ENCODE measurements at places on chromosomes 12 and 14.

GRCh38 chr14:104877066-104877805, 12.2 kb downstream of the CEP170B start:
- DNase-seq = no peak

DNA sequence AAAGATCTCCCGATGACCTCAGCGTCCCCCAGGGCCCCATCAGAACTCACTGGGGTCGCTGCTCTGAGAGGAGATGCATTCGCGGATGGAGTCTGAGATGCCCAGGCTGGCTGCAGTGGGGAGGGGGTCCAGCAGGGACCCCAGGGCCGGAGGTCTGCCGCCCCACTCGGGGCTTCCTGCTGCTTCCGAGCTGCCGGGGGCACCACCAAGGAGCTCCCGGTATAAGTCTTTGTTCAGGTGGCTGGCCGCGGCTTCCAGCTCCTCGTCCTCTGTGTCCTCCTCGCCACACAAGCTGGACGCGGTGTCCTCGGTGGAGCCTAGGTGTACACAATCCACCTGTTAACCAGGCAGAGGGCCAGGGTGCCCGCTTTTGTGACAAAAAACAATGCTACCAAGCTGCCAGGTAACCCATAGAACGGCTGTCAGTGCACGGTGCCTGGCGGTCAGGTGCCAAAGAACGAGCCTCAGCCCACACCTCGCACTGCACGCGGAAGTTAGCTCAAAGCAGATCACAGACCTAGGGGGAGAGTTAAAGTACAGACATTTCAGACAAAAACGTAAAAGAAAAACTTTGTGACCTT, 26.6 kb upstream of the BTBD6 start:
- DNase-seq = no peak

DNA sequence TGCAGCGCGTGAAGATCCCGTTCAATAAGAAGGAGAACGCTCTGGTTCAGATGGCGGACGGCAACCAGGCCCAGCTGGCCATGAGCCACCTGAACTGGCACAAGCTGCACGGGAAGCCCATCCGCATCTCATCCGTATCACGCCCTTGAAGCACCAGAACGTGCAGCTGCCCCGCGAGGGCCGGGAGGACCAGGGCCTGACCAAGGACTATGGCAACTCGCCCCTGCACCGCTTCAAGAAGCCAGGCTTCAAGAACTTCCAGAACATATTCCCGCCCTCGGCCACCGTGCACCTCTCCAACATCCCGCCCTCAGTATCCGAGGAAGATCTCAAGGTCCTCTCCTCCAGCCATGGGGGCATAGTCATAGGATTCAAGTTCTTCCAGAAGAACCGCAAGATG, 131.9 kb upstream of the FUT8 start:
- no peak for DNase-seq

DNA sequence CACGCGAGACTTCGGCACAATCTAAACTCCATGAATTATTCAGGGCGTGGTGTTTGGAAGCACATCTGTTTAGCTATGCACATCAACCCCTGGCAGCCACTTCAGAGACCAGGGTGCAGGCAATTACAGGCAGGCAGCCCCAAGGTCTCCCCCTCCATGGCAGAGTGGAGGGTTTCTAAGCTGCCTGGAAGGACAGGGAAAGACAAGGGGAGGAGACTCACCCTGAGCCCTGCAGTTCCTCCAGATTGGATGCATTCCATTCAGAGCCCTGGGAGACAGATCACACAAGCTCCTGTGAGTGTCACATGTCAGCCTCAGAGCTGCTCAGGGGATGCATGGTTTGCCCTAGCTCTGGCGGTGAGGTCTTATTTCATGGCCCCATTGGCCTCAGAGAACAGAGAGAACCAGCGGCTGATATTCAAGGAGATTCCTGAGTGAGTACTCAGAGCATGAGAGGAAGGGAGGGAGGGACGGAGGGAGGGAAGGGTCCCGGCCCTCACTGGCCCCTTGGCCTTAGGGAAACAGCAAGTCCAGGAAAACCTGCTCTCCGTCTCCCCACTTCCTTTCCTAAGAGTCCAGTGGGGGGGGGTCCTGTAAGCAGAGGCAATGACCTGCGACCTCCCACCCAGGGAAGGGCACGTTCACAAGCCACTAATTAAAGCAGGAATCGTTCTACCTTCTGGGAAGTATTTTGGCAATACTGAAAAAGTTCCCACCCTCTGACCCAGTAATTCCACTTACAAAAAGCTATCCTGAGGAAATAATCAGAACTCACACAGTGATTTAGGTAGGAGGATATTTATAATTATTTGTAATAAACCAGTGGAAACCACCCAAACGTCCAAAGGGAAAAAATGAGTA, 55.1 kb downstream of the SSH1 start:
- DNase-seq = peak; percentile 93

DNA sequence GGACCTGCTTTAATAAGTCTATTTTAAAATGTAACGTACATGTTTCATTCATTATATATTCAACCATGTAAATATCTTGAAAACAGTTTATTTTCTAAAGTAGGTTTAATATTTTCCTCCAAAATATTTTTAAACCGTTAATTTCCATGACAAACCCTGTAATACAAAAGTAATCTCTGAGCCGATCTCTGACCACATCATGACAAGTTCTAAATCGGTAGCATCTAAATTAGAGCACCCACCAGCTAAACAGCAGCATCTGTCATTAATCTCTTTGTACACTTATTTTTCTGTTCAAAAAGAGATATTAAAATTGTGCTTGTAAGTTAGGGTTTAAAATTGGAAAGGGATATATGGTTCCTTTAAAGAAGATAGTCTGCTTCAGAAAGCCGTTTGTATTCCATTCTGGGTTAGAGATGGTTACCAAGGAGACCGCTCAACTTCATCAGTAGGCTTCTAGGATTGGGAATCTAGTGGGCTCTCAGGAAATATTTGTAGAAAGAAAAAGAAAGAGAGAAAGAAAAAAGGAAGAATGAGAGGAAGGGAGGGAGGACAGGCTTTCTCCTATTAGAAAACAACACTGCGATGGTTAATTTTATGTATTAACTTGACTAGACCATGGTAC, 232.5 kb upstream of the FOXN3 start:
- DNase-seq = no peak

- DNase-seq = no peak
Observed at GRCh38 chr14:91111443-91111842, 2.4 kb upstream of the DGLUCY start.

DNA sequence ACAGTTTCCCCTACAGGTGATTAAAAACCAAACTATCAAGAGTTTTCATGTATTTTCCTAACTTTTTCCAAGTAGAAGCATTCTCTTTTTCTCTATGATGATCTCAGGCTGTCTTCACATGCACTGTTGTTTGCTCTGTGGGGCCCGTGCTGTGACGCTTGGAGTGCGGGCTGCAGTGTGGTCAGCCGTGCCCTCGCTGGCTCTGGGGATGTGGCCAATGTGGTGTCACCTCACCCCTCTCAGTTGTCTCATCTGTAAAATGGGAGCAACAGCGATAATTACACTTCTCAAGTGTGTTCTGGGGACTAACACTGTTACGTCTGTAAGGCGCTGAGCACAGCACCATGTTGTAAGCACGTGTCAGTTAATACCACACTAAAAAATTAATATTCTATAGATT, 28.6 kb downstream of the DDX51 start:
- no peak for DNase-seq

DNA sequence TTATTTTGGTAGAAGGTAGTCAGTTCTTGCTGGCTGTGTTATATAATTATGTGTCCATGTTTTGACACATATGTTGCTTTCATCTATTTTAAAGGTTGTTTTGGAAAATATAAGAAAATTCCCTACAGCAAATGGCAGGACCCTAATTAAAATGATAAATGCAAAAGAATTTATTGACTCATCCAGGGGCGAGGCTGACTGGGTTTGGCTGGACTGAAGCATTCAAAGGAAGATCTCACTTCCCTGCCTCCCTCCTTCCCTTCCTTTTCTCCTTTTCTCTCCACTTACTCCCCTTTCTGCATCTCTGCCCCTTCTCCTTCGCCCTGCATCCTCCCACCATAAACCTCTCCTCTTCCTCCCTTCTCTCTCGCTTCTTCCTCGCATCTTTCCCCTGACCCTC, 129.6 kb downstream of the SNAPC1 start:
- no peak for DNase-seq

- no peak for DNase-seq
Observed at GRCh38 chr12:1502379-1502720, 92.0 kb downstream of the FBXL14 start.

- peak; percentile 89 for DNase-seq
Observed at GRCh38 chr12:119060847-119061796, 79.8 kb downstream of the SRRM4 start.

Measured in neural progenitor cell (in vitro differentiated cells).